Hematopoietic multipotent progenitor cell treated with erythropoietin and hydrocortisone succinate and interleukin-3 and kit ligand, for 15 days (in vitro differentiated cells): ENCODE measurements at places on chromosomes 11 and 22.

- DNase-seq = no peak
Observed at GRCh38 chr11:44219830-44220796, 89.8 kb downstream of the ALX4 start.

DNA sequence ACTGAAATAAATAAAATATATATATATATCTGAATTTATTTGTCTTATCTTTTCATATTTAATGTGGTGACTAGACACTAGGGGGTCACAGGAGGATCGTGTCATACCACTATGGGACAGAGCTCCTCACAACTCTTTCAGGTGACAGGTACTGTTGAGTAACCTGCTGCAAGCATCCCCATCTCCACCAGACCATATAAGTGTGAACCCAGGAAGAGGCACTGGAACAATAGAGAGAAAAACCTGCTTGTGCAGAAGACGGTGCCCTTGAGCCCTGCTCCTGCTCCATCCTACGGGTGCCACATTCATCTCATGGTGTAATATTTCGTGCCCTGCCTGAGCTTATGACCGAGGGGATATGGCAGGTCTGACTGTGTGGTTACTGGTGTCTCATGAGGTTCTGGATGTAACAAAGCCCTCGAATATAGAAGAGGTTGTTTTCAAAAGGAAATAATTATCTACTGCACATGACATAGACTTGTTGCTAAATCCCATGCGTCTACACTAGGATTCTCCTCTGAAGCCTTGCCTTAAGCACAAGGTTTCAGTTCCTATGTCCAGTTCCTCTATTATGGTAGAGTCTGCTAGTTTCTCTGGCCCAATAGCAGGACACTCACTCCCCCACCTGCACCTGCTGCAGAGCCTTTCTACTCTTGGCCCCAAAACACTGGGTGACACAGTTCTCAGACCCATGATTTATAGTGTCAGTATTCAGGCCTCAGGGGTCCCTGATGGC, 70.4 kb downstream of the GGTLC2 start:
- DNase-seq = no peak

DNA sequence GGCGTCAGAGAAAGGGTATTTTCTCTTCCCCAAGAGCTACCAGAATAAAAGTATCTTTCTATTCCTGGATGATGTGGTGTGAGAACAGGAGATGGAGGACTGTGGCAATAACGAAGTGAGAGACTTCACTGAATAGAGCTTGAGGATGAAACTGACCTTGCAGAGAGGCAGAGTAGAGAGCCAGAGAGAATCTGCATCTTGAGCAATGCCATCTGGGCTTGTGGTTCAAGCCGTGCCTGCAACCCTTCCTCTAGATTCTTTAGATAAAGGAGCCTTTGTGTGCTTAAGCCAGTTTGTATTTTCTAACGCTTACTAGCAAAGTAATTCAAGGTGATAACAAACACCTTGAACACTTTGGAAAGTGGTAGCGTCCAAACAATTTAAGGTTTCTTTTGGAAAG, 2.2 kb downstream of the ME3 start:
- no peak for DNase-seq

- no peak for DNase-seq
Observed at GRCh38 chr11:9609002-9609759, 35.7 kb downstream of the WEE1 start.

- peak; percentile 9 for DNase-seq
Observed at GRCh38 chr11:62555464-62556107, 9.0 kb upstream of the AHNAK start.

DNA sequence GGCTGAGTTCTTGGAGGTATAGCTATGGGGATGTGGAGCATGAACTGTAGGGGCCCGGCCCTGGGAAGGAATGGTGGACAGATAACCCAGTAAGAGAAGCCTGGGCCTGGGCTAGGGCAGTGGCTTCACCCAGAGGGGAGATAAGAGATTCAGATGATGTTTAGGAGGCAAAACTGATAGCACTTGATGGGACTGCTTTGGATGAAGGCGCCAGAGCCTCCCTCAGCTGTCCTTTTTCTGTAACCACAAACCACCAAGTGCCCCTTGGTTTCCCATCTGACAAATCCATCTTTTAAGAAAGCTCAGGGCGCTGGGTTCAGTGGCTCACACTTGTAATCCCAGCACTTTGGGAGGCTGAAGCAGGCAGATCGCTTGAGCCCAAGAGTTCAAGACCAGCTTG, 23.4 kb downstream of the RELT start:
- DNase-seq = no peak

DNA sequence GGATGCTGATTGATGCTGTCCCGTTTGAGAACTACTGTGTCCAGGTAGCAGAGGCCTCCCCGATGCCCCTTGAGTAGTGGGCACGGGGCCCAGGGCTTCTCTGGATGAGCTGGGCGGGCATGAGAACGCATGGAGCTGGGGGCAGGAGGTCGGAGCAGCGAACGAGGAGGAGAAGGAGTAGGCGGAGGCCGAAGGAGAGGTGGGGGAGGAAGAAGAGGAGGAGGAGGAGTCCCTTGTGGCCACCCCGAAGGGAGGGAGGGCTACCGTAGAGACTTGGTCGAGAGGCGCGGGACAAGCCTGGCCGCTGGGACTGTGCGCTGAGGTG, 62.9 kb downstream of the CRYBB2 start:
- no peak for DNase-seq

DNA sequence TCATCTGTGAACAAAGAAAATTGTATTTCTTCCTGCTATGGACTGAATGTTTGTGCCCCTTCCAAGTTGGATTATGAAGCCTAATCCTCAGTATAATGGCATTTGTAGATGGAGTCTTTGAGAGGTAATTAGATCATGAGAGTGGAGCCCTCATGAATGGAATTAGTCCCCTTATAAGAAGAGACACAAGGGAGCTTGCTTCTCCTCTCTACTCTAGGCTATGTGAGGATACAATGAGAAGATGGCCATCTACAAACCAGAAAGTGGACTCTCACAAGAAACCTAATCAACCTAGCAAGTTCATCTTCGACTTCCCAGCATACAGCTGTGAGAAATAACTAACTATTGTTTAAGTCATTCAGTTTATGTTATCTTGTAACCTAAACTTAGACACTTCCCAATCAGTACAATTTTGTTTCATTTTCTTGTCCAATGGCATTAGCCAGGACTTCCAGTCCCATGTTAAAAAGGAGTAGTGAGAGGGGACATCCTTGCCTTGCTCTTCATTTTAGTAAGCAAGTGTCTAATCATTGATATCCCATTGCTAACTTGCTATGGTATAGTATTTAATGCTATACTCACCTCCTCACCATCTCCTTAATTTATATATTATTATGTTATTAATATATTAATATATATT, 45.7 kb downstream of the PDGFD start:
- DNase-seq = no peak

DNA sequence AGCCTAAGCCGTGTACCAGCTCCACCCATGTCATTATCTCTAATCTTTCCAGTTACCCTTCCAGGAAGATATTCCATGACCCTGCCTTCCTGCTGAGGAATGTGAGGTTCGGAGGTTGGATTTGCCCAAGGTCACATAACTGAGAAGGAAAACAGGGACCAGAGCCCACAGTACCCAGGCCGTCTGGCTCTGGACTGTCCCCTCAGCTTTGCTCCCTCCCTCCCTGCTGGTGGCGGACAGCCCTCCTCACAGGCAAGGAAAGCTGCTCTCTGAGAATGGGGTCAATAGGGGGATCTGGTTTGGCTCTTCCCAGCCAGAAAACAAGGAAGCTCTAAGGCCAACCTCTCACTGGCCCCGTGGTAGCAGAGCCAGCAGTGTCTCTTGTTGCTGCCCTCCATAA, 63.3 kb downstream of the SYN3 start:
- no peak for DNase-seq

GRCh38 chr11:124627546-124627945, 4.9 kb downstream of the TBRG1 start:
- DNase-seq = no peak

DNA sequence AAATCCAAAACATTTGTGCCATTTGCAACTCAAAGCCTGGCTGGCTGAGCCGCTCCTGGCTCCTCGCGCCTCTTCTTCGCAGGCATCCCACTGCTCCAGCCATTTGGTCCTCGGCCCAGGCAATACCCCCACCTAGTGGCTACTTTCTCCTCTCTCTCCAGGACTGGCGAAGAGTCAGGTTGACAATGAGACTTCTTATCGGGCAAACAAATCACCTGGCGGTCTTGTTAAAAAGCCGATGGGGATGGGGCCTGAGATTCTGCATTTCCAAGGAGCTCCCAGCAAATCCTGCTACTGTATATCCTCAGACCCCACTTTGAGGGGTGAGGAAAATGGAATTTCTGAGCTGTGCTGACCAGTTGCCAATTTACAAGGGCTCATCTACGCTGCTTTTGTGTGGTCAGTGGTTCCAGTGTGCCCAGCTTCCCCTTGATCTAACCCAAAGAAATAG, 89.0 kb downstream of the ISX start:
- no peak for DNase-seq

DNA sequence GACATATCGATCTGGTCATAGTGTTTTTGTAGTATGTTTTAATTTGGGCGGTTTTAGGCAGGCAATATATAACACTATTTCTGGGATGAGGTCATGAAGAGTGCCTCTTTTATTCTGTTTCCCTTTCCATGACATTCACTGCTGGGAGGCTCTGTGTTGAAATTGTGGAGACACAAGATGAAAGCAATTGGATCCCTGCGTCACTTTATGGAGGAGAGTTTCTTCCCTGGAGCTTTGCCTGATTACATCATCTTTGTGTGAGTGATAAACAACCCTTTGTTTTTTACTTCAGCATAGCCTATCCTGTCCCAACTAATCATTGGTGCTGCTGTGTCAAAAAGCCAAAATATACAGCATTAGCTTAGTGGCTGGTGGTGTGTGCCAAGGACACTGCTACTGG, 48.6 kb downstream of the PARVG start:
- DNase-seq = no peak

DNA sequence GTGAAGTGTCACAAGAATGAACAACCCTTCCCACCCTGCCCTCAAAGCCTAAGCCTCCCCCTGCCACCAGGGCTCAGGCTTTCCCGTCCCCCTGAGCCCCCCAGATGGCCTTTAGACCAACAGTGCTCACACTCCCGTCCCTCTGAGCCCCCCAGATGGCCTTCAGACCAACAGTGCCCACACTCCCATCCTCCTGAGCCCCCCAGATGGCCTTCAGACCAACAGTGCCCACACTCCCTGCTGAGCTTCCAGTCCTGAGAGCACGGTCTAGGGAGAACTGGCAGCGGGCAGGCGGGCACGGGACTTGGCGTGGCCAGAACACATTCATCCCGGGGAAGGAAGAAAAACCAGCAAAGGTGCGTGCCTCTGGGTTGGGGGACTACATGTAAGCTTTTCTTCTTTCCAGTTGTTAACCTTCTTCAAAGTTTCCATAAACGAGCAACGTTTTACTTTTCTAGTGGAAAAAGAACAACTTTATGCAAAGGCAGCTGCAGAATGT, 2.5 kb downstream of the MRGPRG start:
- DNase-seq = no peak

DNA sequence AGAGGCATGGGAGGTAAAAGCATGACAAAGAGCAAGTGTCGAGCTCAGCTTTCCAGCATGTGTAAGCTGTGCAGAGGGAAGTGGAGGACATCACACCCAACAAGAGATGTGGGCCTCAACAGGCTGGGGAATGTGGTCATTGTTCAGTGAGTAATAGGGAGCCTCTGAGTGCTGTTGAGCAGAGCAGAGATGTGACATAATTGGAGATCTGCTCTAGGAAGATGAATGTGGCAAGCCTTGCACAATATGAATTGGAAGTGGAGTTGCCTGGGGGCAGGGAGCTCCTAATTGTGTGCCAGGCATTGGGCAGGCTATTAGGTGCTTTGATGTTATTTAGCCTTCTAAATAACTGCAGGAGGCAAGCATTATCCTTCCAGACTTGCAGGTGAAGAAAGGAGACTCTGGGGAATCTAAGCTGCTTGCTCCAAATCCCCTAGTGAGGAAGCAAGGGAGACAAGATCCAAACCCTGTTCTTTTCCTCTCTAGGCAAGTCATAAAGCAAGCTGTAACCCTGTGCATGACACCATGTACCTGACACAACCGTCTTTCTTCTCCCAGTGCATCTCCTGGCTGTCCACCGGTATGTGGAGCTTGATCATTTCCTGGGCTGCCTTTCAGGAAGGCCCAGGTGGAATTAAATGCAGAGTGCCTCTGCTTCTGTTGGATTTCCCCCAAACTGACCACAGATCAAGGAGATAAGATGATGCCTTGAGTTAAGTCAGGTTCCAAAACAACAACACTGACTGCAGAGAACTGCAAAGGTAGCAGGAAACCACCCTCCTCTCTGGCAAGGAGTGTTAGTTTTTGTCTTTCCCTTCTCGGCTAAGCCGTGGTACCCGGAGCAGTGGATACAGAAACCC, 221.4 kb downstream of the TENM4 start:
- DNase-seq = no peak

GRCh38 chr22:49764127-49764581, 63.5 kb downstream of the BRD1 start:
- no peak for DNase-seq

- no peak for DNase-seq
Observed at GRCh38 chr11:71173709-71174108, 78.7 kb downstream of the SHANK2 start.

GRCh38 chr11:113593698-113594308, 112.3 kb downstream of the TMPRSS5 start:
- no peak for DNase-seq

DNA sequence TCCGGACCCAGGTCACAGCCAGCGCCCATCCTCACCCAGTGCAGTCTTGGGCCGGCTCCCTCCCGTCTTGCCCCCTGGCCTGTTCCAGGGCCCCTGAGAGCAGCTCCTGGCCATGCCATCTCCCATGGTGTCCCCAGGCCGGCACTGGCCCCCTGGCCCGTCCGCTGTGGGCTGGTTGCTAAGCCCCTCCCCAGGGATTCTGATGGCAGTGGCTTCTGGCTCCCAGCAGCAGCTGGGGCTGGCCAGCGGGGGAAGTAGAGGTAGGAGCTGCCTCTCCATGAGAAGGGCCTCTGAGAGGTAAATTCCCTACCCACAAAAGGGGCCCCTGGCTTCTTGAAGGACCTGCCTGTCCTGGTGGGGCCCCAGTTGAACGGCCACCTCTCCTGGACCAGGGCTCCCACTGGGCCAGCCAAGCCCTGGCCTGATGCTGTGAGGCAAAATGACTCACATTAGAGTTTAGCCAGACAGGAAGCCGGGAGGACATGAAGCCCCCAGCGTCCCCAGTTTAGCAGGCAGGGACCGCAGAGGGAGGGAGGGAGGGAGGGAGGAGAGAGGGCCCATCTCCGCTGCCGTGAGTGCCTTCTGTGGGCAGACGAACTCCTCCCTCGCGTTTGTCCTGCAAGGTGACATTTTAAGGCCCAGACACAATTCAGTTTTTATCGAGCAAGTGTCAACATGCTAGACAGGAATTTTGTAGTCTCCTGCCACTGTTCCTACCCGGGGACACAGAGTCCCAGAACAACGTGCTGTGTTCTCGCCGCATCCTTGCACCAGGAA, 32.9 kb upstream of the GAL start:
- DNase-seq = no peak

GRCh38 chr11:100438376-100438775, 248.7 kb upstream of the ARHGAP42 start:
- no peak for DNase-seq

DNA sequence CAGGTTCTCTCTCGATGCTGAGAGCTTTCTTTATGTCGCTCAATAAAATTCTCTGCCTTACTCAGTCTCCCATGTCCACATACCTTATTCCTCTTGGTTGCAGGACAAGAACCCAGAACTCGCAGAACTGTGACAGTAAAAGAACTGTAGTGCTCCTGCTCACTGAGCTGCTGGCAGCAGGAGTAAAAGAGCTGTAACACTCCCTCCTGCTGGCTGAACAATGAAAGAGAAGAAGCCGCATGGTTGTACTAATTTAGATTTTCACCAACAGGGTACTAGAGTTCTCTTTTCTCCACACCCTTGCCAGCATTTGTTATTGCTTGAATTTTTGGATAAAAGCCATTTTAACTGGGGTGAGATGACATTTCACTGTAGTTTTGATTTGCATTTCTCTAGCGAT, 433.2 kb downstream of the GUCY1A2 start:
- DNase-seq = no peak

GRCh38 chr22:25774575-25775026, 32.6 kb downstream of the MYO18B start:
- no peak for DNase-seq
